ENCODE measurements at places on chromosomes 4 and X.

GRCh38 chr4:80412322-80412721 is 76.8 kb downstream of the CFAP299 start:
- no peak for DNase-seq

- no peak for DNase-seq
Measured at GRCh38 chr4:22465996-22466395, 49.9 kb downstream of the ADGRA3 start.

GRCh38 chrX:18873189-18873791 is 110.6 kb downstream of the PHKA2 start:
- no peak for DNase-seq

DNA sequence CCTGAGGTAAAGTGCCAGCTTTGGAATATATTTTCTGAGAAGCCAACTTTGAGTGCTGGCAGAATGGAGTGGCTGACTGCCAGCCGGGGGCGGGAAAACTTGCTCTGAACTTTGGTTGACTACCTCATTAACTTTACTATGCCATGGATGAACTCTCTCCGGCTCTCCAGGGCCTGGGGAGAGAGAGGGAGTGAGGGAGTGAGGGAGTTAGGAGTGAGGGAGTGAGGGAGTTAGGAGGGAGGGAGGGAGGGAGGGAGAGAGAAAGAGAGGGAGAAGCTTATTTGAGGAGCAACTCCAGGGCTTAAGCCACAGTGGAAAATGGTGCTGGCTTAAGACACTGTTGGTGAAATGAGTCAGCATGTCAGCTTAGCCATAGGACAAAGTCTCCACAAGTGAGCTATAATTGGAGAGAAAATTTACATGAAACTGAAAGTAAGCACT is 280.9 kb upstream of the RPS6KA3 start:
- no peak for DNase-seq

GRCh38 chrX:19705196-19705769 is 182.1 kb downstream of the SH3KBP1 start:
- DNase-seq: no peak

GRCh38 chrX:50778272-50778671 is 35.7 kb downstream of the SHROOM4 start:
- DNase-seq: no peak

DNA sequence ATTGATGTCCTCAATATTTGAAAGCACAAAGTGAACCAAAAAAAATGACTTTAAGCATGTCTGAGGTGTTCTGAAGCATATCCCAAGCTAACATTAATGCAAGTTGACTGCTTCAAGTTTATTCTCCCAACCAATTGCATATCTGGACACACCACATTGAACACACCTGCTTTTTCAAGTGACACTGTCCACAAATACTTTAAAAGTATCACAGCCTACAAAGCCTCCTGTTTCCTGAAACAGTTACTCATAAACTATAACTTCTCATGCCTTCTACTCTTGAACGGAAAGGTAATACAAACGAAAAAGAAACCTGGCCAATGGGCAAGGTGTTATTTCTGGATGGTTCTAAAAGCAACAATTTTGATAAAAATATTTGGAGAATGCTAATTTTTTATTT is 1.1 kb downstream of the CDKL2 start:
- DNase-seq: no peak

GRCh38 chr4:148866666-148867065 is 424.5 kb upstream of the NR3C2 start:
- DNase-seq: no peak

DNA sequence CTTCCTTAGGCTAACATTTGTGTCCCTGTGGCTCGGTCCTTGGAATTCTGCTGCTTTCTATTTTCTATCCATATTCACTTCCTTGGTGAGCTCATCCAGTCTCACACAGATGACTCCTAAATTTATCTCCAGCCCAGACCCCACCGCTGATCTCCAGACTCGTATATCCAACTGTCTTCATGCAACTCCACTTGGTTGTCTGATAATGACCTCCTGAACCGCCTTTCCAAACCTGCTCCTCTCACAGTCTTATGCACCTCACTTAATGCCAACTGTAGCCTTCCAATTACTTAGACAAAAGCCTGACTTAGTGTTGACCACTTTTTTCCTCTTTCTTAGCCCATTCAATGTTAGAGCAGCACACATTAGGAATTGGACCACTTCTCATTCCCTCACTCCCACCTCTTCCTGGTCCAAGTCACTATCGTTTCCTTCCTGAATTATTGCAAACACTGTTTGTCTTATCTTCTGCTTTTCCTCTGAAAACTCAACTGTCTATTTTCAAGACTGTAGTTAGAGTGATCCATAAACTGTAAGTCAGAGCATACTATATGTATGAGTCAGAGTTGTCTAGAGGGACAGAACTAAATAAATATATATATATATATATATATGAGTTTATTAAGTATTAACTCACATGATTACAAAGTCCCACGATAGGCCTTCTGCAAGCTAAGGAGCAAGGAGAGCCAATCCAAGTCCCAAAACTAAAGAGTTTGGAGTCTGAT is 292.5 kb downstream of the UNC5C start:
- DNase-seq: no peak

- DNase-seq: peak; percentile 26
Measured at GRCh38 chr4:67575232-67576058, 16.9 kb downstream of the STAP1 start.

DNA sequence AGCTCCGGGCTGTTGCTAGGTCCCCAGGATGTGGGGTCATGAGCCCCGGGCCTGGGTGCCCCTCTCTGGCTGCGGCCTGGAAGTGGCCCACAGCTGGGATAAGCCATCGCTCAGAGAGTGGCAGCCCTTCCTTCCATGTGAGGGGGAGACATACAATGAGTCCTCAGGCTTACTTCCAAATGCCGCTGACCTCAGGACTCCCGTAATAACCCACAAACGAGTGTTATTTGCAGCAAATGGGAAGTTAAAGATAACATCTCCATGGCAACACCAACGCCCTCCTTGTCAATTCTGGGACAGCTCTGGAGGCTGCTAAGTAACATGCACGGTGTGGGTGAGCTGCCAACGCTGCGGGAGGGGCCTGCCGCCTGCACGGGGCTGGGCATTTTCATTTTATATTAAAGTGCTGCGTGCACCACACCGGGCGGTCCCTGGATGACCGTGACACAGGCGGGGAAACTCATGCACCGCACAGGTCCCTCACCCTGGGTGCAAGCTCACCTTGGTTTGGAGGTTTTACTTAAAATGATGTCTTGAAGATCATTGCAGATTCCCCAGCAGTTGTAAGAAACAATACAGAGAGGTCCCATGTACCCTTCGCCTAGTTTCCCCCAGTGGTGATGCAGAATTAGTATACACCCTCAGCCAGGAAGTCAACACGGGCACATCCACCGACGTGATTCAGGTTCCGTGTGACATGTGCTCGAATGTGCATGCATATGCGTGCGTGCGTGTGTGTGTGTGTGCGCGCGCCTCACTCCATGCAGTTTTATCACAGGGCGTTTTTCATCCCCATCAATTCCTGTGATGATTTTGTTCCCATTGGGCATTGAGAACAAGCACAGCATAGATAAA is 79.4 kb downstream of the ABLIM2 start:
- peak; percentile 37 for DNase-seq

DNA sequence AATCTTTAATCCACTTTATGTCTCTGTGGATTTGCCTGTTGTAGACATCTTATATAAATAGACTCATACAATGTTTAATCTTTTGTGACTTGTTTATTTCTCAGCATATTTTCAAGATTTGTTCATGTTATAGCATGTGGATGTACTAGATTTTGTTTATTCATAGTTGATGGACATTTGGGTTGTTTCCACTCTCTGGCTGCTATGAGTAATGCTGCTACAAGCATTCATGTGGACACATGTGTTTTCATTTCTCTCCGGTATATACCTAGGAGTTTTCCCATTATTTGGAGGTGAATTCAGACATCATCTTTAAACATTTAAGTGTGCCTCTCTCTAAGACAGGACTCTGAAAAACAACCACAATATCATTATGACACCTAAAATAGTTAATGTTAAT is 2.3 kb downstream of the IKBKG start:
- DNase-seq: no peak

DNA sequence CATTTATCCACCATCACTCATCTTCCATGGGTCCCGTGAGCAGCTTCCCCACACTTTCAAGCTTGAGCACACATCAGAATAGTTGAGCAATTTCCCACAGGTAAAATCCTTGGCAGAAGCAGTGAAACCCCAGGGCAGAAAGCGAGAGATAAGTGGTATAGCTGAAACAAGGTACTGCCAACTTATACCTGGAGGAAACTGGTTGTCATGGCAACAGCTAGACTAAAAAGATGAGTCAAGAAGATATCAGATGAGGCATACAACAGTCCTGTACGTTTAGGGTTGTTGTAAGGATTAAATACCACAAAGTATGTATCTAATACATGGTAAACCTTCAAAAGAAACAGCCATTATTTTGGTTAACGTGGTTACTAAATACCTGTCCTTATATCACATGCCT is 66.9 kb upstream of the PHOX2B start:
- DNase-seq: no peak

GRCh38 chrX:15601932-15602331 is 1.2 kb upstream of the ACE2 start:
- DNase-seq: no peak

DNA sequence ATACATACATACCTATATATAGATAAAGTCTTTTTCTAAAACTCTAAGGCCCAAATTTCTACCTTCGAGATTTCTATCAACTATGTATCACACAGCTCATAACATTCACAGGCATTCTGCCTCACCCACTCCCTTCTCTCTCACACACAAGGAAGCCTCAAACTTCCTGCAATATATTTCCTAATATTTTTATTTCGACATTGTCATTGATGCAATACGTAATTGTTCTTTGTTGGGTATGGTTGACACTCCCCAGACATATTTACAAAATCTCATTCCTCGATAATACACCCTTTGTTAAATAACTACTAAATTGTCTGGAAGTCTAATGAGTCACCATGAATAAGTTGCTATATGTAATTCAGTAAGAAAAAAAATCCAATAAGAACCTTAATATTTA is 143.5 kb downstream of the HNRNPD start:
- DNase-seq: peak; percentile 79

- DNase-seq: no peak
Measured at GRCh38 chr4:107243141-107243781, 207.1 kb upstream of the DKK2 start.

GRCh38 chrX:7515681-7516413 is 327.1 kb upstream of the VCX start:
- no peak for DNase-seq

- DNase-seq: no peak
Measured at GRCh38 chrX:150575419-150575814, 7.0 kb downstream of the MTM1 start.

GRCh38 chr4:9925750-9926439 is 95.4 kb downstream of the SLC2A9 start:
- no peak for DNase-seq

DNA sequence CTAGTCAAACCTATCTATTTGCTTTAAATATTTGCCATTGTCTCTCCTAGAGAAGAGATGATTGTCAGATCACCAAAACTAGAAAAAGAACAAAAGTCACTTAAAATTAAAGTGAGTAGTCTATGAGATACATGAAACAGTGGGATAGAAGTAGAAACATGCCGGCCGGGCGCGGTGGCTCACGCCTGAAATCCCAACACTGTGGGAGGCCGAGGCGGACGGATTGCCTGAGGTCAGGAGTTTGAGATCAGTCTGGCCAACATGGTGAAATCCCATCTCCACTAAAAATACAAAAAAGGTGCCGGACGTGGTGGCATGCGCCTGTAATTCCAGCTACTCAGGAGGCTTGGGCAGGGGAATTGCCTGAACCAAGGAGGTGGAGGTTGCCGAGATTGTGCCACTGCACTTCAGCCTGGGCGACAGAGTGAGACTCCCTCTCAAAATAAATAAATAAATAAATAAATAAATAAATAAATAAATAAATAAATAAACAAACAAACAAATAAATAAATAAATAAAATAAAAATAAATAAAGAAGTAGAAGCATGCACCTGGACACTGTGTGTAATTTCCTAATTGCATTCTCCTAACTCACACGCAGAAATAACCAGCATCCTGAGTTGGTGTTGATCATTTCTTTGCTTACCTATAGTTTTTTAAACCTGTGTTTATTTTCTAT is 299.5 kb downstream of the PDHA2 start:
- DNase-seq: no peak

GRCh38 chr4:36004204-36004851 is 240.0 kb downstream of the ARAP2 start:
- DNase-seq: peak; percentile 4

GRCh38 chr4:98572697-98573096 is 85.7 kb downstream of the TSPAN5 start:
- no peak for DNase-seq

DNA sequence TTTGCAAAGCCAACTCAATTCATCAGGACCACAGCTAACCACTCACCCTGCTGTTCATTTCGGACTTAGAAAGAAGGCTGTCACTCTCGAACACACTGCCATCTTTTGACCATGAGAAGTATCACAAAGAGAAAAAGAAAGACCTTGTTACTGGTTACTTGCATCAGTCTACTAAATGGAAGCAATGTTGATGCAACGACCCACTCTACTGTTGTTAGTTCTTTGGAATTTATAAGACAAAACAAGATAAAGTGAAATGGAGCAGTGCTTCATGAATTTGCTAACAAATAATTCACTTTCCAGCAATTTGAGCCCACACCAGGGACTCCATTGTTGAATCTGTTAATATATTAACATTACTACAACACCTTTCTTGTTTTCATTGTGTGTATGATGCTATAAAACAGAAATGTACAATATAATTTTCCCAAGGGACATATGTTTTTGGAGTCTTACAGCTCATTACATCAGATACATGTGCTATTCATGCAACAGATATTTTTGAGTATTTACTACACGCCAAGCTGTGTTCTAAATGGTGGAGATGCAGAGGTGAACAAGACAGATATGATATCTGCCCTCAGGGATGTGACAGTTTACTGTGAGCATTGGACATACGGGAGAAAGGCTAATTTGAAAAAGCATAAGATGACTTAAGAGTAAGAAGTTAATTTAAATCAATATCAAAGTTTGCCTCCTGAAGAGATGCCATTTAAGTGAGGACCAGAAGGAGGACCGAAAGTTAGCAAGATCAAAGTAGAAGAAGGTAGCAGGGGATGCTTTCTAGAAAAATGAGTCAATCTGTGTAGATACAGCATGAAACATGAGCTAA is 87.2 kb downstream of the AREG start:
- DNase-seq: peak; percentile 82

DNA sequence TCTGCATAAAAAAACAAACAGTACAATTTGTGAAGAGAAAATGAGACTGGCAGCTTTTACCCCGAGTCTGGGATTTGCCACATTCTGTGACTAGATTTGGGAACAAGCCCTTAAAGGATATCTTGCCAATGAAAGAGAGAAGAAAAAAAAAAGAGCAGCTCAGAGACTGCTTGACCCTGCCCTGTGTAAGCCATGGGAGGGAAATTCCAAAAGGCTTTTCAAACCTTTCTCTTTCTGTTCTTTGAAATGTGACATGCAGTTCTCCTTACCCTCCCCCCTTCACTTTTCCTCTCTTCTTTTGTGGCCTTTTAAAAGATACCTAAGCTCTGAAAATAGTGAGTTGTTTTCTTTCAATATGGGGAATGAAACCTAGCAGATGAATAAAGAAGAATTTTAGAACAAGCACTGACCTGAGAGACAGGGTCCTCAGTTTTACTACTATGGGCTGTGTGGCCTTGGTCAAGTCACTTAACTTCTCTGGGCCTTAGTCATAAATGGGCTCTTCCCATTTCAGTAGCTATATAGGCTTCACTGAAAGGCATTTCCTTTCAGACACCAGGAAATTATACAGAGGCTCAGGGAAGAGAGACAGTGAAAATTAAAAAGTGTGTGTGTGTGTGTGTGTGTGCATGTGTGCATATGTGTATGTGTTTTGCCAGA is 5.1 kb downstream of the CCDC160 start:
- no peak for DNase-seq

- DNase-seq: no peak
Measured at GRCh38 chr4:121253961-121254360, 89.8 kb upstream of the TNIP3 start.

GRCh38 chrX:136906921-136907510 is 26.5 kb upstream of the RBMX start:
- no peak for DNase-seq

All from suppressor macrophage (primary cell).